ENCODE measurements at places on chromosomes 1 and 21.
A peak's percentile ranks its signal among the peaks of the same experiment; 100 is the strongest.

- DNase-seq: no peak
Observed at GRCh38 chr1:37901893-37902225, 42.5 kb upstream of the MTF1 start.

DNA sequence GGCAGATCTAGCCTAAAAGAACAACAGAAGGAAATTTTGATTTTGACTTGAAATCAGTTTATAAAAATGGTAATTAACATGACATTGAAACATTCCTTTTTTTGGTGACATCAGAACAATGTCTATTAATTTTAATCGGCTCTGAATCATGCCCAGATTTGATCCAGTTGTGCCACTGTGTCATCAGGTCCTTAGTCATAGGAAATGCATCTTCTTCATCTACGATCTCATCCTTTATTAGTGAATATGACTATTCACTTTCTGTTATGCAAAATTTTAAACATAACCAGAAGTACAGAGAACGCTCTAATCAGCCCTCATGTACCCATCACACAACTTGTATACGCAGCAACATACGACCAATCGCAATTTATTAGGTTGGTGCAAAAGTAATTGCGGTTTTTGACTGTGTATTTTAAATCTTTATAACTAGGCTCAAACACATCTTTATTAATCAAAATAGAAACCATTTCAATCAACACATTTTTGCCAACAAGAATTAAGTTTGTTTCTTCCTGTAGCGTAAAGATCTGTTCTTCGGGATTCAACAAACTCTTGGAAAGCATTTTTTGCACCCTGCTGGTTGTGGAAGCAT, 40.3 kb upstream of the TLR5 start:
- no peak for DNase-seq

GRCh38 chr1:205477759-205478247, 22.0 kb upstream of the BLACAT1 start:
- no peak for DNase-seq

DNA sequence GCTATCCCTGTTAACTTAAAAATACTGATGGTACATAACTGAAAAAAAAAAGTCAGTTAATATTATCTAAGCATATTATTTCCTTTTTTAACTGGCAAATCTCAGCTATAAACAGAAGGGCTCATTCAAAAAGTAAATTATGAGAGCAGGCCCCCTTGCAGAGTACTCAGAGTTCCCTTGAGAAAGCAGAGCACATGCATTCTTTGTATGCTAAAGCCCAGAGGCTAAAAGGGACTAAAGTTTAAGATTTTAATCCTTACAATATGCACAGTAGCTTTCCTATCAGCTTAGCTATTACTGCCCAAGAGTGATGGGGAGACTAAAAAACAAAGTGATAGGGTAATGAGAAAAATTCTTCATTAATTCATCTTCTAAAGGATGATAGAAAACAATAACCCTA, 18.5 kb downstream of the SLC16A1 start:
- no peak for DNase-seq

DNA sequence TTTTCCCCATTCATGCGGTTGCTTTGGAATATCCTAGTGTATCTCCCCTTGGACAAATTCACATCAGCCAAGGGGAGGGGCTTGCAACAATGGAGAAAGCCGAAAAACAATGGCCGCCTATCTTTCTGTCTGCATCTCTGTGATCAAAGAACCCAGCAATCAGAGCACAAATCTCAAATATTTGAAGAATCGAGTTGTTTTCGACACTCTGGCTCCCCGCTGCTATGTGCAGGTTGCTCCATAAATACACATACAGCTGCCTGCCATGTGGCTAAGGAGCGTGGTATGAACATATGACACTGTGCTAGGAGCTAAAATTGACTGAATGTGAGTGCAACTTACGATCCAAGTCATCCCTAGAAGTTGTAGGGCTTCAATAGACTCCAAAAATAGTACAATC, 8.5 kb downstream of the CFHR4 start:
- no peak for DNase-seq

DNA sequence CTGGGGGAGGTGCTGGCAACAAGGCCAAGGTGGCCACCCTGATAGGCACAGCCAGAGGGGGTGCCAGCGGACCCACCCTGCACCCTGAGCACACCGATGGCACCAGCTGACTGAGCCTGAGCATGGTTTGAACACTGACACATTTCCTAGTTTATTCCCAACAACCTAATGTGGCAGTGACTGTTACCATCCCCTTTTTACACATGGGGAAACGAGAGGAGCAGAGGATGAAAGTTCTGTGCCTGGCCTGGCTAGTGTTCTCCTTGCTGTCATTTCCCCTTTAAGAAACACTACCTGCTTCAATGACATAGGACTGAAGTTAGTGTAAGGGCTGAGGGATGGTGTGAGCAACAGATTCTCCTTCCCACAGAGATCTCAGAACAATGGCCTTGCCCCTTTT, 15.3 kb downstream of the CLDN14 start:
- DNase-seq: no peak

GRCh38 chr1:7145947-7146346, 360.7 kb downstream of the CAMTA1 start:
- no peak for DNase-seq

- DNase-seq: no peak
Observed at GRCh38 chr1:164753521-164754077, 194.6 kb downstream of the PBX1 start.

DNA sequence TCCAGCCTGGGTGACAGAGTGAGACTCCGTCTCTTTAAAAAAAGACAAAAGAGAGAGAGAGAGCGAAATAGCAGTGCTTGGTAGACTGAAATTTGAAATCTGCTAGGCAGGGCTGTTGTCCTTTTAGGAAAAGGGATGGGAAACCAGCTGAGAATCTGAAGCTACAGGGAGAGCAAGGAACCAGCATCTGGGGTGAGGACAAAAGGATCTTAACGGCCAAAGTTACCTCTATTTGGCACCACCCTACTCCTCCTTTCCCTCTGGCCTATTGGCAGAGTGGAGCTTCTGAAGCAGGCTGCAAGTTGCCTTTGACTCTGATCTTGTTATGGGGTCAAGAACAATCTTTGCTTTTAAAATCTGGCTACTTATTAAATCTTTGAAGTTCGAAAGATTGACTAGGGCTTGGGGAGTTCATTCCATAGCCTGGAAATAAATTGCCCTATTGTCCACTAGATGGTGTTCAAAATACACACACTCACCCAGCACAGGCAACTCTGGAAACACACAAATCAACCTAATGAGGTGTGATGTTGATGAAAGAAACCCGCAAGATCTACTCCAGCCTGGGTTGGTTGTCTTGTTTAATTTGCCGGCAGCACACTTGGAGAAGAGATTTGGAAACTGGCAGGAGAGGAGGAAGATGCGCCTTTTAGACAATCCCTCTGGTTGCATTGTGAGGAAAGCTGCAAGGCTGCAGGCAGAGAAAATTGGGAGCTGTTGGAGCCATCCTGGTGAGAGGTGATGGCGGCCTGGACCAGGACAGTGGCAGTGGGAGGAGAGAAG, 16.5 kb upstream of the PARP1 start:
- peak; percentile 50 for DNase-seq

DNA sequence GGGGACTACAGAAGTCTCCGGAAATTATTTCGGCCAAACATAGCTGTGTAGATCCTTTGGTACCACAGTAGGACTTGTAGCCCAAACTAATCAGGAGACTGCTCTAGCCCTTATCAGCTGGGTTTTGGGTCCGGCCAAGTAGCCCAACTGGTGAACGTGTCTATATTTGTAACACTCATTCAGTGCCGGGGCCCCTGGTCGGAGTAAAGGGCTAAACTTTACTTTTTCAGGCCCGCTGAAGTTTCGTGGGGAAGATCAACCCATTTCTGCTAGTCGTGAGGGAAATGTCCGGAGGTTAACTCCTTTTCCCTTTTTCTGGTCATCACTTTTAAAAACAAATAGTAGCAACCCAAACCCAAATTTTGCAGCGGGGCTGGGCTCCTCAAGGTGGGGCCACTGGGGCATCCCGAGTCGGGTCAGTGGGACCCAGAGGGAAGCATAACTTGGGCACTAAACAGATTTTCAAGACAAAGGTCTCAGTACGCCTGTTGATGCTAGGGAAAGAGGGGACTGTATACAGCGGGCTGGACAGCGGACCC, 1.7 kb downstream of the LHX9 start:
- no peak for DNase-seq
